ENCODE measurements at places on chromosomes 12 and 14.

- no peak for DNase-seq
These were observed 425.6 kb downstream of the NRXN3 start for GRCh38 chr14:78595797-78596196.

GRCh38 chr14:56221382-56222128, 103.3 kb downstream of the PELI2 start:
- DNase-seq = no peak

DNA sequence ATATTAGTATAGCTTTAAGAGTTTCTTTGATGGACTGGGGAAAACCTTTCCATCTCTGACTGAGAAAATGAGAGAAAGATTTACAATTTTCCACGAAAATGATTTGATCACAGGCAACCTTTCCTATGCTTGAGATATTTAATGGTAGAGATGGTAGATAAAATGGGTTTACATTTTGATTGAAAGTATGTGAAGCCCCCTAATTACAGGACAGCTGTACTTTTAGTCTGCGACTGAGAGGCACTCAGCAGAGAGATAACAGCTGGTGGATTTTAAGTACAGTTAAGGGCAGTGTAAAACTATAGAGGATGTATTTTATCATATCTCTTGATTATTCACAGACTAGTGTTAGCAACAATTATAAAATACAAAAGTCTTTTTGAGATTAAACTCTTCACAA, 40.7 kb downstream of the C12orf50 start:
- no peak for DNase-seq

- no peak for DNase-seq
These were observed 7.6 kb downstream of the TECPR2 start for GRCh38 chr14:102370305-102370809.

DNA sequence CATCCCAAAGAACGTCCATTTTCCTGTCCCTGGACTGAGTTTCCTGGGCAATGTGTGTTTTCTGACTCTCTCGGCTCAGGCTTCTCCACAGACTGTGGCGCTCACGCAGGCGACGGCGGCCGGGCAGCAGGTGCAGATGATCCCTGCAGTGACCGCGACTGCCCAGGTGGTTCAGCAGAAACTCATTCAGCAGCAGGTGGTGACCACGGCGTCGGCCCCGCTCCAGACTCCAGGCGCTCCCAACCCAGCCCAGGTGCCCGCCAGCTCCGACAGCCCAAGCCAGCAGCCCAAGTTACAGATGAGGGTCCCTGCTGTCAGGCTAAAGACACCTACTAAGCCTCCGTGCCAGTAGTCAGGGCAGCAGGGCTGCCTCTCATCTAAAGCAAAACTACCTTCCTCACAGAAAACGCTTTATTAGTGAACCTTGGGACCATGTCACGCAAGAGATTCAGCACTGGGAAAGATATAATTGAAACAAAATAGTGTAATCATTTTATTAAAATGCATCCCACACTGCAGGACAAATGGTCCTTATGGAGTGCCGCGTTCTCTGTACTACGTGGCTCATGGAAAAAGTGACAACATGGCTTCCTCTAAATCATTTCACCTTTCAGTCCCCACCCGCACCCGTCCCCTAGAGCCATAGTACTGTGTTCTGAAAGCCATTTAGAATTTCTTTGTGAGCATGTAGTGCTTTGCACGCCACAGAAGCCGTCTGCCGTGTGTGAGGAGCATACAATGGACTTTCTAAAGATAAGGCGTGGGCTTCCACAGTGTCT, 66.6 kb downstream of the DDX51 start:
- DNase-seq = no peak

DNA sequence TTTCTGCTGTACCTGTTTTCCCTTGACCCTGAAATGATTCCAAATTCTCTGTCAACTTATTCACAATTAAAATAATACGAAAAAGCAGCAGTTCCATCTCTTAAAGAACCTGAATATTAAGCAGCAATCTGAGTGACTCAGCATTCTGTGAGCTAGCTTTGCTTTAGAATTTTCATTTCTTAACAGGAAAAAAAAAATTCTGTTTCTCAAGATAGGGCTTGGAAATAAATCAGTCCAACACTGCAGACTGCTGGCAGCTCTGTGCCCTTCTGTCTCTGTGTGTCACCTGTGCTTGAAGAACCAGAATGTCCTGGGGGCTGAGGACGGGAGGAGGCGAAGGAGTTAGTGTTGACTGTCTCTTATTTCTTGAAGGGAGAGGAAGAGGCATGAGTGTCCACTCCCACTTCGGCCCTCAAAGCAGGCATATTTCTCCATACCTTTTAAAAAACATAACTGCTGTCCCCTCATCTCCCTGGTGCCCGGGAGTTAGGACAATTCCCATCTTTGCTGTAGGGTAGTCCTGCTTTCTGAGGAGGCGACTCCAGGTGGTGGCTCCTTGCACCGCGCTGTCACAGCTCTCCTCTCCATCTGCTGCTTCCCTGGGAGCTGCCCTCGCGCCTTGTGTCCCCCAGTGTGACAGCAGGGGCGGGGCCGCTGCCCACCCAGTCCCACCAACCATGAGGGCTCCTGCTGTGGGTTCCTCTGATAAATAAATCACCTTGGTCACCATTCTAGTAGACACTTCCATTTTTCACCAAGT, 203.1 kb downstream of the CALM1 start:
- no peak for DNase-seq

DNA sequence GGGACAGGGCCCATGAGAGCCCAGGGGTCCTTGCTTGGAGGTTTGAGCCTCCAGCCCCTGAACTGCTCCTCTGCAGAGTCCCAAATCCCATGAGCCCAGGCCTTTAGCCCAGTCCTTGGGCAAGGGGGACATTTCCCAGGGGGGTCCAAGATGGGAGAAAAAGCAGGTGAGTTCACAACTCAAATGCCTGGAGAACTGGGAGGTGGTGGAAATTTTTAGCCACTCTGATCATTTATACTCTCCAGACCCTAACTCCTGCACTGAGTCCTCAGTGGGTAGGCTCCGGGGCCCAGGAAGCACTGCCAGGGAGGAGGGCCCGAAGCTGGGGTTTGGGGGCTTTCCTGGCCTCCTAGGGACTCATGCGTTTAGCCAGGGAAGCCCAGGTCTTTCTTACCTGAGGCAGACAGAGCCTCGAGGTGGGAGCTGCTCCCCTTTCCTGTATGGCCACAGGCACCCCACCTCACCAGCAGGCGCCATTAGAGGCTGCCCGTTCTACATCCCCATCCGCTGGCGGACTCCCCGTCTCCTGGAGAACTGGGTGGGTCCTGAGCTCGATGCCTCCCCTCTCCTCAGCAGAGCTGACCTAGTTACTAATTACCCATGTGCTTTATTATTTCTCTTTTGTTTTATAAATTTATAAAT, 998 bp downstream of the HNF1A start:
- no peak for DNase-seq

DNA sequence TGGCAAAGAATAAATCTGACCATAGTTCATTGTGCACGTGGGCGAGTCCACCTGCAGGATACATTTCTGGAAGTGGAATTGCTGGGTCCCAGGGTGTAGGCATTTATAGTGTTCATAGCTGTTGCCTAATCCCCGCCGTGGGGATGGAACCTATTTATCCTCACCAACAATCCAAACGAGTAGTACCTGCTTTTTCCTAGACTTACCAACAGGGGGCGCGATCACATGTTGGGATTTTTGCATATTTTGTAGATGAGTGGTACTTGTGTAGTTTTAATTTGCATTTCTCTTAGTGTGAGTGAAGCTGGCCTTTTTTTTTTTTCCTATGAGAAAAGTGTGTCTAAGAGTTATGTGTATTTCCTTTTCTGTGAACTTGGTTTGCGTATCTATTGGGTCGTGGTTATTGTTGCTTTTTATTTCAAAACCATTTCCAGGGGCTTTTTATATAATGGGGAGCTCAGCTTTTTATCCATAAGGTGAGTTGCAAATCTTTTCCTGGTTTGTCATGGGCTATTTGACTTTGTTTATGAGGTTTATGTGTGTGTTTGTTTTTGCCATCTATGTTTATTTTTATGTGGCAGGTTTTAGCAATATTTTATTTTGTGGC, 67.2 kb downstream of the CCDC92 start:
- DNase-seq = peak; percentile 63

DNA sequence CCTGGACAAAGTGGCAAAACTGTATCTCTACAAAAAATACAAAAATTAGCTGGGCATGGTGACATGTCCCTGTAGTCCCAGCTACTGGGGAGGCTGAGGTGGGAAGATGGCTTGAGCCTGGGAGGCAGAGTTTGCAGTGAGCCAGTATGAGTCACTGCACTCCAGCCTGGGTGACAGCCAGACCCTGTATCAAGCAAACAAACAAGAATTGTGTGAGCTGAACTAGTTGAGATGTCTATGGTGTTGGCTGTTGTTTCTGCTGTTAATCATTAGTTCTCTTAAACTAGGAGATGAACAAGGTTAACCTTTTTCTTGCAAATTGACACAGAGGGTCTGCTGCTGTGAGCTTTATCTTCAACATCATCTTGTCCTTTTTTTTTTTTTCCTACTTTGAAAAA, 23.6 kb downstream of the RASSF3 start:
- no peak for DNase-seq

DNA sequence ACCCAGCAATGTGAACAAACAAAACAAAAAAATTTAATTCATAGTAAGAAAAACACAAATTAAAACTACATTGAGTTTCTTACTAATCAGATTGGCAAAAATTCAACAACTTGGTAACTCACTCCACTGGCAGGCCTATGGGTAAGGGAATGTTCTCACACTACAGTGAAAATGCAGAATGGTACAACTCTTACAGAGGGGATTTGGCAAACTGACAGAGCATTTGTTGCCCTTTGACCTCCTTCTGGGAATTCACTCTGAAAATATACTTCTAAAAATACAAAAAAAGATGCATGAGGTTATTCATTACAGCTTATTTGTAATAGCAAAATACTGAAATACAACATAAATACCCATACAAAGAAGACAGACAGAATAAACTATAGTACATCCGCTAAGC, 32.8 kb downstream of the ABCD2 start:
- no peak for DNase-seq

- DNase-seq = no peak
These were observed 66.9 kb upstream of the NRXN3 start for GRCh38 chr14:78103271-78103670.

GRCh38 chr12:117334855-117335587, 26.4 kb downstream of the NOS1 start:
- DNase-seq = no peak

- DNase-seq = no peak
These were observed 45.6 kb downstream of the FANCM start for GRCh38 chr14:45181329-45181728.

DNA sequence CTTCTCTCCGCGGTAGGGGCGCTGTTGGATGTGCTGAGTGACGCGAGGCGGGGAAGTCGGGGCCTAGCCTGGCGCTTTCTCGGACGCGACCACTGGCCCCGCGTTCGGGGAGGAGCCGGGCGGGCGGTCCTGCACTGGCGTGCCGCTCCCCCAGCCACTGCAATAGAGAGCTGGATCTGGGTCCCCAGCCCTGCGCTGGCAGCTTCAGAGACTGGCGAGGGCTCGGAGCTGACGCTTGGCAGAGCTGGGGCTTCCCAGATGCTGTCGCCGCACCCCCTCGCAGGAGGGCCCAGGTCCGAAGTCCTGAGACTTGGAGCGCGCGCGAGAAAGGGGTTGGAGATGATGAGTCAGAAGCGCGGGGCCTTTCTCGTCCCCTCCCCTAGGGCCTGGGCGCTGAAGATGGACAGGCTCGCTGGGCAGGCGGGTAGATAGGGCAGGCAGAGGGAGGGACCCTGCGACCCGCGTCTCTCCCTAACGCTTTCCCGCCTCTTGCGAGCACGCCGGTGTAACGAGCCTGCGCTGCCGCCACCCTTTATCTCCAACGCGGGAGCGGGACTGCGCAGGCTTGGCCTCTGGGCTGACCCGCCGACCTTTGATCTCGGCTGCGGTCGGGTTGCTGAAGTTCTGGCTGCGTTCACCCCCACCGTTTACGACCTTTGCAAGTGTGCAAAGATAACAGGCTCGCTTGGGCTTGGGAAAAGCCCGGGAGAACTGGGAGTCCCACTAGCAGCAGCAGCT, 3.0 kb downstream of the TMEM253 start:
- peak; percentile 94 for DNase-seq

- DNase-seq = no peak
These were observed 212.4 kb upstream of the FLRT2 start for GRCh38 chr14:85317491-85318021.
